ENCODE measurements at places on chromosomes 11 and 22.
A peak's percentile ranks its signal among the peaks of the same experiment; 100 is the strongest.

GRCh38 chr11:125293596-125293995, 129.0 kb downstream of the PKNOX2 start:
- no peak for DNase-seq

DNA sequence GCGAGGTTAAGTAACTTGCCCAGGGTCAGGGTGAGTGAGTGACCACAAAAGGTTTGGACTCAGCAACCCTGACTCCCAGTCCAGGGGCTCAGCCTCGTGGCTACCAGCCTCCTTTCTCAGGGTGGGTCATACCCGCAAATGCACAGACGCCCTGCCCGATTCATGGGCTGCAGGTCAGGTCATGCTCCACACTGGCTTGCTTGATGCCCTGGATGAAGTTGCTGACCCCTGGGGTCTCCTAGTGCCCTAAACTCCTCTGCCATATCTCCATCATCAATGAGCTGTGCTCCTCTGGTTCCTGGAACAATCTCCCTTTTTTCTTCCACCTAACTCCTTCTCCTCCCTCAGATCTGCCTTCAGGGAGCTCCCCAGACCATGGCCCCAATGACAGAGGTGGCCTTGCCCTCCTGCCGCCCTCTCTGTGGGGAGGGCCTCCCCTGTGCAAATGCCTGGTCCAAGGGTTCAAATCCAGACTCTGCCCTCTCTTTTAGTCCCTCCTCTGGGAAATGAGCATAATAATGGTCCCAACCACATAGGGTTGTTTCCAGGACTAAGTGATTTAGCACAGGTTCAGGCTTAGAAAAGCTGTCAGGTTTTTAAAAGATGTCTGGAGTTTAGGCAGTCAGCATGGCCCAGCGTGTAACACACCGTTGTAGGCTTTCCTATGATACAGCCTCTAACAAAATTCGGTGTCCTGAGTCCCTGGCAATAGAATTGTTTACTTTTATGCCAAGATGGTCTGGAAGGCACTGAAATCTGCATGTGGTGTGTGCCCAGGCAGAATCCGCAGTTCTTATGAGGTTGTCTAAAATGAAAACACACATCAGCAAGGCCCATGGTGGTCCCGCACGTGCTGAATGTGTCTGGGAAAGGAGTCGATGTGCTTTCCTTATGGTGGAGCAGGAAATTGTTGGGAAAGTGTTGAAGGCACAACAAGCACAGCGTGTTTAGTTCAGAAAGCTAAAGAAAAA, 63.6 kb downstream of the CD82 start:
- no peak for DNase-seq

DNA sequence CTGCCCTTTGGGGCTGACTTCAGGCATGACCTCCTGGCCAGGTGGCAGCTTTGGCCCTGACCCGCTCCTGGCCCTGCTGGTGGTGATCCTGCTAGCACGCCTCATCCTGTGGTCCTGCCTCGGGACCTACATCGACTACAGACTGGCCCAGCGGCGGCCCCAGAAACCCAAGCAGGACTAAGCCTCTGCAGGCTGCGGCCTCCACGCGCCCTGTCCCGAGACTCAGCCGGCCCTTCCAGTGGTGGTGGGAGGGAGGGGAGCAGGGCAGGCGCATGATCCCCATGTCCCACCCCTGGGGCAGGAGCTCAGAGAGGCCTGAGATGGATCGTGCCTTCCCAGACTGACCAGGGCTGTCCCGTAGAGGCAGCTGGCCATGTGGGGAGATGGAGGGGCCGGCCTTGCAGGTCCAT, 2.1 kb downstream of the SMIM38 start:
- no peak for DNase-seq

DNA sequence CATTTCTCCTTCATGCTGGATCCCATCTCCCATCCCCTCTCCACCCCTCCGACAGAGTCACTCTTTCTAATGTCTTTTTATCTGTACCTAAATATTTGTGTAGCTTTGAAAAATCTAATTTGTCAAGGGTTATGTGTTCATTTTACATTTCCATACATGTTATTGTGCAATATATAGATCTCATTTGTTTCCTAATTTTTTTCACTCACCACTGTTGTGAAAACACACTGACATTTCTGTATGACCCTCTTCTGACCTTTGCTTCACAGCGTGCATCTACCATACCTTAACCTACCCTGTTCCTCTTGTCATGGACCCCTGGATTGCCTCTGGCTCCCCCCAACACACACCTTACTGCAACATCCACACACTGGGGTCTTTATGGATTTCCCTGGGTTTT, 942.9 kb downstream of the TBC1D22A start:
- no peak for DNase-seq

- DNase-seq: no peak
Observed at GRCh38 chr11:23320131-23320530, 459.9 kb upstream of the CCDC179 start.

GRCh38 chr22:37608477-37609239, at the start of gene GGA1:
GGA1 (plus strand) TSS chr22:37608834; CDS start chr22:37608861, 27 bp downstream.
- peak; percentile 98 for DNase-seq

DNA sequence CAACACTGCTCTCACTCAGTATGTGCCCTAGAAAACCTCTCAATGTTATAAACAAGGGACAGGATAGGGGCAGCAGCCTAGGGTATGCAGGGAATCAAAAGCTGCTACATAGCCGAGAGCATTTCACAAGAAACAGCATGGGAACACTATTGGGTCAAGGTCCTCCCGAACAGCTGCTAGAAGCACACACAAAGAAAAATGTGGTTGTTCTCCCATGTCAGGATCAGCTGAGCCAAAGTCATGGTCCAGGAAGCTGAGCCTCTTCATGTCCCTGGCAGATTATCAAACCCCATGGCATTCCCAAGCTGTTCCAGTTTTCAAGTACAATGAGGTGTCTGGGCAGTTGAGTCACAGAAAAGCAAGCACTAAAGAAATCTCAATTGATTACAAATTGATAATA, 21.0 kb upstream of the GDPD4 start:
- peak; percentile 77 for DNase-seq

DNA sequence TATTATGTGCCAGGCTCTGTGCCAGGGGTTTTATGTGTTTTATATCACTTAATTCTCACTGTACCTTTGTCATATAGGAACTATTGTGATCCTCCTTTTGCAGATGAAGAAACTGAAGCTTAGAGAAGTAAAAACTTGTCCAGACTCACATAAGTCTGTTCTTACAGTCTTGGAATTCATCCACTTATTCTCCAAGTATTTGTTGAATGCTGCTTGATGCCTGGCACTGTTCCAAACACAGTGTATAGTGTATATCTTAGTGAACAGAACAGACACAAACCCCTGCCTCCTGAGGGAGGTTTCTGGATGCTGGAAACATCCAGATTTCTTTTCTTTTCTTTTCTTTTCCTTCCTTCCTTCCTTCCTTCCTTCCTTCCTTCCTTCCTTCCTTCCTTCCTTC, 29.0 kb upstream of the FGF3 start:
- peak; percentile 36 for DNase-seq

- DNase-seq: no peak
Observed at GRCh38 chr11:2287091-2287490, 14.6 kb downstream of the C11orf21 start.

GRCh38 chr22:44839061-44839460, 86.7 kb downstream of the ARHGAP8 start:
- DNase-seq: no peak

- DNase-seq: peak; percentile 80
Observed at GRCh38 chr11:63663809-63664208, 7.4 kb downstream of the ATL3 start.

DNA sequence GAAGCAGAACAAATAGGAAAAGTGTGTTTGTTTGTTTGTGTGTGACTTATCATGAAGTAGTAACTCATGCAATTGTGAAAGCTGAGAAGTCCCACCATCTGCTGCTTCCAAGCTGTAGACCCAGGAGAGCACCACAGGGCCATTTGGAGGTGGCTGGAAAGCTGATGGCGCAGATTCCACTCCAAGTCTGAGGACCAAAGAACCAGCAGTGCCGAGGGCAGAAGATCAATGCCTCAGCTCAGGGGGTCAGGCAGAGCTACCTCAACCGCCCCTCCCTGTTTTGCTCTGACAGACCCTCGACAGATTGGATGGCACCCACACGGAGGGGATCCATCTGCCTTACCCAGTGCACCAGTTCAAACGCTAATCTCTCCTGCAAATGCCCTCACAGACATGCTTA, 896.2 kb downstream of the BRD1 start:
- DNase-seq: no peak

DNA sequence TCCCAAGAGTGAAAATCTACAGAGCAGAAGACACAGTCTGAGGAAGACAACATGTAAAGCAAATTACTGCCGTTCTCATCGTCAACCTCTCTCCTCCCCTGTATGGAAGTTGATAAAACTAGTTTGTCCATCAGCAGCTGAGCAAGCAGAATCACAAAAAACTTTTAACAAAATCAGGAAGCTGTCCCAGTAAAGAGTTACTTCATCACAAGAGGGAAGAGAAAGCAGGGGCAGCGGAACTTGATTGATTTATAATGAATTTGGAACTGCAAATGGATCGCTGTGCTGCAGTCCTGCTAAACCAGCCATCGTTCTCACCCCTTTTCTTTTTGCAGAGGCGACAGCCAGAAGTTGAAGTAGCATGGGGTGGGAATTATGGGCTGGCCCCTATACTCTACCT, 13.7 kb upstream of the UCP3 start:
- no peak for DNase-seq

GRCh38 chr11:38667359-38667758, 2069.3 kb upstream of the RAG2 start:
- no peak for DNase-seq

- DNase-seq: no peak
Observed at GRCh38 chr11:115874843-115875242, 370.6 kb upstream of the CADM1 start.

- DNase-seq: no peak
Observed at GRCh38 chr11:44952082-44952481, 1.4 kb upstream of the TP53I11 start.

DNA sequence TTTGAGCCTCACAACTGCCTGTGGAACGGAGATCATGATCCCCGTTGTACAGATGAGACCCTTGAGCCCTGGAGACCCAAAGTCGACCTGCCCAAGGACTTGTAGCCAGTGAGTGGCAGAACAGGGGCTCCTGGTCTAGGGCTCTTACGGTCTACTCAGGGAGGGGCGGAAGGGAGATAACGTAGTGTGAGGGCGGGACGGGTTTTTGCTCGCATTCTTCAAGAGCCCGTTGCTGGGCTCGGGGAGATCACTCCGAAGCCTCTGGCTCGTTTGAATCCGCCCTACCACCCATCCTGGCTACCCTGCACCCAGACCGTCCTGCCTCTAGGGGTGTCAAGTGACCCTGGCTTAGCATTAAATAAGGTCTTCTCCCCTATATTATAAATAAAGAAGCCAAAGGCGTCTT, 639 bp downstream of the CRY2 start:
- DNase-seq: peak; percentile 78

DNA sequence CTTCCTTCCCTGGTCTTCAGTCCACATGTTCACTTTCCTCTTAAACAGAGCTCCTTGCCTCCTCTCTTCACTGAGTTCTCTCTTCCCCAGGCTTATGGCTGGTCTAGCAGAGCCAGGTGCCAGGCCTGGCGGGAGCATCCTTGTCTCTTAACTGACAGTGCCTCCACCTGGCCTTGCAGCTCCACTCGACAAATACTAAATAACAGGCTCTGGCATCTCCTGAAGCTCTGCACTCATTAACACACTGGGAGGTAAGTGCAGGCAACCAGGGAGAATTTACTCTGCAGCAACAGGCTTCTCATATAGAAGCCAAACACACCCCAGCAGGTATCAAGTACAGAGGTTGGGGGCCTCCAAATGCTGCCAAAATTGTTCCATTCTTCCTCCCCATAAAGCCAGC, 438.1 kb downstream of the SOX6 start:
- no peak for DNase-seq

- no peak for DNase-seq
Observed at GRCh38 chr11:5324197-5324596, at the start of gene OR51B2. OR51B2 (minus strand) TSS chr11:5324297; CDS start chr11:5324297, 0 bp downstream.

DNA sequence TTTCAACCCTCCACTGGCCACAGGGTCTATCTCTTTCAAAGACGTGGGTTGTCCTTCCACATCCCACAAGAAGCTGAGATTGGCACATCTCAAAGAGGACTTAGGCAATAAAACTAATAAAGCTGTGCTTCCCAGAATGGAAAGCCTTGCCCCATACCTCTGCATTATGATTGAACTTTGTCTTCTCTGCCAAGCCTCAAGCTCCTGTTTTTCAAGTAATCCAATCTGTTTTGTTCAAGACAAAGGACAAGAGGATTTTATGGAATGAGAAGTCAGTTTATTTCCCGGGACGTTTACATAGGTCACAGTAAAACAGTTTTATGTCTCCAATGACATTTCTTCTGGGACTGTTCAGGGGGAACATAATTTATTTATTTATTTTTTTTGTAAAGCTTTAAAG, 108.4 kb downstream of the GALNT18 start:
- no peak for DNase-seq

- DNase-seq: no peak
Observed at GRCh38 chr22:37690901-37691504, 4.9 kb downstream of the NOL12 start.

DNA sequence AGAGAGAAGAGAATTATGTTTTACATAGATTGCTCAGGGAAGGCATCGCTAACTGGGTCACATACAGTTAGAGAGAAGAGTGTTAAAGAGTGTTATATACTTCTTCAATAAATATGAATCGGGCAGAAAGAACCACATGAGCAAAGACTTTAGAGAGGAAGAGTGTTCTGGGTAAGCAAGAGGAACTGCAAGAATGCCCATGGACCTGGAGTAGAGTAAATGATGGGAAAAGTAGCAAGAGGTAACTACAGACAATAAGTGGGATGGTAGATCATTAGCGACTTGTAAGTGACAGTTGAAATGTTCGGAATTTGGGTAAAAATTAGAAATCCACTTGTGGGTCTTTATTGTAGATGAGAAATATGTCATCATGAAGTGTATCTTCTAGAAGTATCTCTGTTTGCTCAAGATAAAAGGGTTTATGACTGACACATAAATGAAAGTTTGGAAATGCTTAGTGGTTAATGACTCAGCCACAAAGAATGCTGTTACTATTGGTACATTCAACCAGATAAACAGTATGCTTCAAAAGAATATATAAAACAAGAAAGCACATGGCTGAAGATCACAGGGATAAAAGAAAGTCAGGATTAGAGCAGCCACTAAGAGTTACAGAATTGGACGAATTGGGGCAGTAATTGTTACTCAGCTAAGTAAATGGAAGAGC, 229.3 kb downstream of the CASP12 start:
- peak; percentile 90 for DNase-seq

- DNase-seq: no peak
Observed at GRCh38 chr11:95605271-95605940, 184.2 kb downstream of the FAM76B start.

GRCh38 chr11:128235426-128235825, 351.9 kb downstream of the ETS1 start:
- DNase-seq: no peak
